ENCODE measurements at places on chromosomes 16 and 17.
A peak's percentile ranks its signal among the peaks of the same experiment; 100 is the strongest.

- no peak for DNase-seq
These were observed 17.7 kb upstream of the DOC2B start for GRCh38 chr17:199191-199604.

- DNase-seq: peak; percentile 28
These were observed 27.2 kb upstream of the TOB1 start for GRCh38 chr17:50893183-50893993.

DNA sequence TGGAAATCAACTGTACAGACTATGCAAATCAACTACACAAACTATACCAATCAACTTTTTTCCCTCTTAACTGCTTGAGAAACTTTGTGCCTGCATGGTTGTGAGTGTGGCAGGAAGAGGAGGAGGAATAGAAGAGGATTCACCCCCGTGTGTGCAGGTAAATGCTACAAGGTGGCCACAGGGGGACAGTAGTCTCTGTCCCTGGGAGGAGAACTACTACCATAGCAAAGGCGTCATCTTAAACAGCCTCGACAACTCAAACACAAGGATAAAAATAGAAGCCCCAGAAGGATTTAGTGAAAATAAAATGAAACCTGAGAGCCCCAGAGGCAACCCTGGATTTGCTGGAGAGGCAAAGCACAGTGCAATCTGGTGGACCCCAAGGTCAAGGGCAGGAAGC is 199.5 kb upstream of the DYNLRB2 start:
- DNase-seq: no peak

GRCh38 chr17:30823421-30823820 is 1.1 kb downstream of the CRLF3 start:
- no peak for DNase-seq

DNA sequence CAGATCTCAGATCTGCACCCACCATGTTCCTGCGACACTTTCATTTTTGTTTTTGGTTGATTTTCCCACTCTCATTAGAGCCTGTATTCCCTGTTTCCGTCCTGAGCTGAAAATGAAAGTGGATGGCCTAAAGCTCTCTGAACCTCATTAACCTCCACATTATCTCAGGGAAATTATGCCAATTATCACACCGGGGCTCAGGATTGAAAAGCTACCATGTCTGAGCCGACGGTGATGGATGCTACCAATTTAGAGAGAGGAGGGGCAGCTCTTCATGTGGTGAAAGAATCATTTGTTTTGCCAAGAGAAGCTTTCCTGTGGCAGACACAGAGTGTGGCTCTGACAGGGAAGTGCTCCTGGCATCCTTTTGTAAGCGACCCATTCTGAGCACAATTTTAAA is 410.4 kb upstream of the CDH11 start:
- no peak for DNase-seq

GRCh38 chr16:53732296-53732929 is 28.5 kb downstream of the FTO start:
- no peak for DNase-seq

DNA sequence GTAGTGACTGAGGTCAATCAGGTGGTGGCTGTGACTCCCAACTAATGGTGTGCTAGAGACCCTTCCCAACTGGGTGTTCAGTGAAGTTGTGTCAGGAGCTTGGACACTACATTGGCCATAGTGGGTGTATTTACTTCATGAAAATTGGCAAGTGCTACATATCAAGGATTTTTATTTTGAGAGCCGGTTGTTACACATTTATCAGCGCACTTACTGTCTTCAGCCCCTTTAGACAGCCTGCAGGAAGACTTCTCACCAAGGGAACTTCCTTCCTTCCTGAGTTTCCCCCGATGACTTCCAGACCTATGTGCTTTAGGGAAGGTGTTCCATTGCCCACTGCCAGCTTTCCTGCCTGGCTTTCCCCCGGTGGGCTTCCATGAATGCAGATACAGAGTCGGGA is 261.2 kb downstream of the CBLN1 start:
- no peak for DNase-seq

DNA sequence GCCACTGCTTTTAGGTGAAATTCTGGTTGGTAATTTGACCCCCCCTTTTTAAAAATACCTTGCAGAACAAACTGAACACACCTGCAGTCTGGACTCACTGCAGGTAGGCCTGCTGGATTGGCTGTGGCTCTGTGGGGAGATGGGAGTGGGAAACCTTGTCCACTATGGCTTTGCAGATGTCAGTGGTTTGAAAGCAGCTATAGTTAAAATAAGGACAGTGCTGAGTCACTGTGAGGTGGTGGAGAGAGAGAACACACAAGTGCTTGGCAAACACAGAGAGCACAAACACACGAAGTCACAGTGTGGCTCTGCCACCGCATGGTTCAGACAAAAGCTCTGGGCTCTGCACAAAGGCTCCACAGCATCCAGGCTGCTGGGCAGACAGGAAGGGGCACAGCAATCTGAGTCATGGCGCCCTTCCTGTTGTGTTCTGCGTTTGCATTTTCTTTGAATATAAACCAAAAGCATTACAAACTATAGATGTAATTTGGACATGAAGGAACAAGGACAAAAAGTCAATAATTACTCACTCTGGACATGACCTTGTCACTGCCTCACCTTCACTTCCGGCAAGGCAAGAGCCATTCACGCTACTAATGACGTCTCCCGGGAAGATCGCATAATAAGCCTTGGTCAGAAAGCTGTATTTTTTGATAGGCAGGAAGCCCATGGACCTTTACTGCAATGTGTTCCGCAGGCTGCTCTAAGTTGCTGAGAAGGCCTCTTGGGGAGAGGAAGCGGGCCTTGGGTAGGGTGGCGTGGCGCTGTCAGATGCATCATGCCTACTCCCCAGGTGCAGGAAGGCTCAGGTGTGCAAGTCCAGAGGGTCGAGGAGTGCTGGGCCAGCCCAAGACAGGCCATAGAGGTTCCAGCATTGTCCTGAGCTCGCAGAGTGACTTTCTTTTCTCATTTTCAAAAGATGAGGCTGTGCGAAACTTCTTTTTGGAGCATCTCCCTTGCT is 60.1 kb upstream of the MED9 start:
- DNase-seq: no peak

- no peak for DNase-seq
These were observed 32.4 kb downstream of the TBC1D3B start for GRCh38 chr17:36144014-36144413.

DNA sequence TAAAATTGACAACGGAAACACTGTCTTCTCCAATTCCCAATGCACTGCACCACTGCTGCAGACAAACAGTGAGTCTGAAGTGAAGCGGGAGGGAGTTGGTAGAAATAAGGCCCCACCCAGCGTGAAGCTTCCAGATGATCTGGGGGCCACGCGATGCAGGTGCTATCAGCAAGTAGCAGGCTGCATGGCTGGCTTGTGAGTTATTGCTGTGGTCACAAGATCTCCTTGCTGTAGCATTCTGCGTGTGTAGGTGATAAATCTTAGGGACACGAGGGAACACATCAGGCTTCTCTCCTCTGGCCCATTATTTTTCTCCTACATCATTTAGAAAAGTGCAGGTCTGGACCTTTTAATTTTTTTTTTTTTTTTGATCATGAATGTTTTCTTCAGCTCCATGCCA is 407.6 kb downstream of the TMEM114 start:
- no peak for DNase-seq

- DNase-seq: no peak
These were observed 17.3 kb upstream of the MRPS23 start for GRCh38 chr17:57867126-57867525.

DNA sequence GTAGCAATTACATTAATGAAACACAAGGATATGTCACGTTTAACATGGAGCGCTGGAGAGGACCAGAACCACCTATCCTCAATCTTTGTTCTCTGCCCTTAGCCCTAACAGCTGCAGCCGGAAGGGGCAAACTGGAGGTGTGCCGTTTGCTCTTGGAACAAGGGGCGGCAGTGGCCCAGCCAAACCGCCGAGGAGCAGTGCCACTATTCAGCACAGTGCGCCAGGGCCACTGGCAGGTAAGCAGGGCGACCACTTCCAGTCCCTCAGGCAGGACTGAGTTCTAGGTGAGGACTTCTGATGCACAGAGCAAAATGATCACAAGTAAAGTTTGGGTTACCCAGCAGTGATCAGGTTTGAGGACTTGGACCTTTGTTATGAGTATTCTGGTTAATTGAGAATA is 41.1 kb downstream of the CYB561 start:
- DNase-seq: no peak

- no peak for DNase-seq
These were observed 14.5 kb upstream of the MTSS2 start for GRCh38 chr16:70700101-70701020.

DNA sequence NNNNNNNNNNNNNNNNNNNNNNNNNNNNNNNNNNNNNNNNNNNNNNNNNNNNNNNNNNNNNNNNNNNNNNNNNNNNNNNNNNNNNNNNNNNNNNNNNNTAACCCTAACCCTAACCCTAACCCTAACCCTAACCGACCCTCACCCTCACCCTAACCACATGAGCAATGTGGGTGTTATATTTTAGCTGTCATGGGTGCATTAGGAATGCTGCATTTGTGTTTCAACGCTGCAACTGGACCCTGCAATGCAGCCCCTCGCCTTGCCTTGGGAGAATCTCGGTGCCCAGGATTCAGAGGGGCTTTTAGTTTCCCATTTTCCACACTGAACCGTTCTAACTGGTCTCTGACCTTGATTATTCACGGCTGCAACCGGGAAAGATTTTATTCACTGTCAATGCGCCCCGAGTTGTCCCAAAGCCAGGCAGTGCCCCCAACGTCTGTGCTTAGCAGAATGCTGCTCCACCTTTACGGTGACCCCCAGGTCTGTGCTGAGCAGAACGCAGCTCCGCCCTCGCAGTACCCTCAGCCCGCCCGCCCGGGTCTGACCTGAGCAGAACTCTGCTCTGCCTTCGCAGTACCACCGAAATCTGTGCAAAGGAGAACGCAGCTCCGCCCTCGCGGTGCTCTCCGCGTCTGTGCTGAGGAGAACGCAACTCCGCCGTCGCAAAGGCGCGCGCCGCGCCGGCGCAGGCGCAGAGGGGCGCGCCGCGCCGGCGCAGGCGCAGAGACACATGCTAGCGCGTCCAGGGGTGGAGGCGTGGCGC is 43.3 kb downstream of the POLR3K start:
- peak; percentile 70 for DNase-seq

GRCh38 chr17:28900986-28901726 is 1.7 kb downstream of the DHRS13 start:
- no peak for DNase-seq

- no peak for DNase-seq
These were observed 16.4 kb downstream of the SAP30BP start for GRCh38 chr17:75683583-75683982.

DNA sequence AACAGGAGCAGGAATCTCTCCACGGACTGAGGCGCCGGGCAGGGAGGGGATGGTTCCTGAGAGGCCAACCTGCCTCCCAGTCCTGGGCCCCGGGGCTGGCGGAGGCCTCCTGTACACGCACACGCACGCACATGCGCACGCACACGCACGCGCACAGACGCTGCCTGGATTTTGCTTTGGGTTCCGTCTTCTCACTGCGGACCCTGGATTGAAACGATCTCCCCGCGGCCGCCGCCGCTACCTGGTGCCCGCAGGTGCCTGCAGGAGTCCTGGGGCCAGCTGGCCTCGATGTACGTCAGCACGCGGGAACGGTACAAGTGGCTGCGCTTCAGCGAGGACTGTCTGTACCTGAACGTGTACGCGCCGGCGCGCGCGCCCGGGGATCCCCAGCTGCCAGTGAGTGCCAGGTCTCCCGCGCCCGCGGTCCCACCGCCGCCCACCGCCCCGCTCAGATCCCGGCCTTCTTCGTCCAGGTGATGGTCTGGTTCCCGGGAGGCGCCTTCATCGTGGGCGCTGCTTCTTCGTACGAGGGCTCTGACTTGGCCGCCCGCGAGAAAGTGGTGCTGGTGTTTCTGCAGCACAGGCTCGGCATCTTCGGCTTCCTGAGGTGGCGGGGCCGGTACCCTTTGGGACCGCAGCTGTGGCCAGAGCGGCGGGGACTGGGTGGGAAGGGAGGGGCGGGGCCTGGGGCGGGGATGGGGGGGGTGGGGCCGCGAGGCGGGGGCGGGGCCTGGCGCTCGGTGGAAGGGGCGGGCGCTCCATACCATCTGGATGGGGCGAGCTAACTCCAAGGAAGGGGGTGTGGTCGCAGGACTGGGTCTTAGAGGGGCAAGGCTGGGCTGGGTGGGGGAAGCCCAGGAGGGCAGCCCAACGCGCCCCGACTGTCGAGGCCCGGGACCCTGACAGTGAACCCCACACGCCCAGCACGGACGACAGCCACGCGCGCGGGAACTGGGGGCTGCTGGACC is 12.3 kb downstream of the CES4A start:
- peak; percentile 75 for DNase-seq

DNA sequence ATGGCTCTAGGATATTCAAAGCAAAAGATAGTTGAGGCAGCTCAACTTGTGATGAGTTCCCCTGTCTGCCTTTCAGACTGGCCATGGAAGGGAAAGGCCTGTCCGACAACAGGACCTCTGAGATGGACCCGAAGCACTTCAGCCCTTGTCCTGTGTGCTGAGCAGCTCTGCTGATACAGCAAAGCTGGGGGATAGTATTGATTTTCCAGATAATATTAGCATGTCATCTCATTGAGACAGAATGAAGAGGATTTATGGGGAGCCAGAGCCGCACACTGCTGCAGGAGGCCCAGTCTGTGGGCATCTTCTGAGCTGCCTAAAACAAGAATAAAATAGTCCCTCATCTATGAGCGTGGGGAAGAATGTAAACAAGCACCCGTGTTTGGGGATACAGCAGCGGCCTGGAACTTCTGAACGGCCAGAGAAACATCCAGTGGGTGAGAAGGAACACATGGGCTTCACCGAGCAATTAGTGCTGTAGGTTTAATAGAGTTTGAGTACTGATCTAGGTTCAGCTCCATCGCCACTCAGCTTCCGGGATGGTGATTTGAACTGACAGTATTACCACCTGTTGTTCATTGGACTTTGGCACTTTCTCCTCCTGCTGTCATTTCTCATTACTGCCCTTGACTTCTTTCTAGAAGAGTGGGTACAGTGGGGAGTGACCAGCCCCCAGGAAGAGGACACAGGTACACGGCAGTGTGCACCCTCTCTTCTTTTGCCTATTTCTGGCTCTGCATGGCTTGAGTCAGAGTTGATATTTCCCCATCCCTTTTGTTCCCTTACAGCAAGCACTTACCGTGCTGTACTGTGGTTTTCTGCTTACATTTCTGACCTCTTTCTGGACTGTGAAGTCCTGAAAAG is 96.5 kb upstream of the TBX2 start:
- DNase-seq: no peak

- DNase-seq: no peak
These were observed 1.1 kb upstream of the SMTNL2 start for GRCh38 chr17:4583206-4583605.

- DNase-seq: no peak
These were observed 5.4 kb upstream of the SLC12A3 start for GRCh38 chr16:56859636-56860035.

- DNase-seq: no peak
These were observed 37.7 kb upstream of the CCDC182 start for GRCh38 chr17:57782647-57783337.

- no peak for DNase-seq
These were observed 459.9 kb upstream of the MAF start for GRCh38 chr16:80060470-80060869.

GRCh38 chr16:14510939-14511799 is 118.9 kb downstream of the PARN start:
- no peak for DNase-seq
